Karpas-422 (cell line): ENCODE measurements at places on chromosomes 6 and 20.

DNA sequence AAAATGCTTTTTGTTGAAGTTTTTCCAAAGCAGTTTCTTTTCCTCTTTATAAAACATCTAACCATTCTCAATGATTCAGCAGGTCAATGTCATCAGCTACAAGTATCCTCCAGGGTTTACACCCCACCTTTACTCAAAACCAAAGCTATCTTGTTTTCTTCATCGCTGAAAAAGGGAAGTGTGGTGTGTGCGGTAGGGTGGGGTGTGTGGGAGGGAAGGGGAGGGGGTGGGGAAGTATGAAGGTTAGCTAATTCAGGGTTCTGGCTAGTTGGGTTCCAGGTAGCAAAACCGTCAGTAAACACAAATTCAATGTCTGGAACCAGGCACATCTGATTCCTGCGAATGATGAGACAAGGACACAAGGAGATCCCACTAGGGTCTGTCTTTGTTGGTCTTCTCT lies 189.6 kb downstream of the GJA10 start:
- peak; percentile 49 for DNase-seq

- DNase-seq: no peak
These were observed 162.4 kb upstream of the BTBD3 start for GRCh38 chr20:11755071-11755841.

GRCh38 chr6:158892266-158892665 lies 73.1 kb upstream of the EZR start:
- DNase-seq: no peak

DNA sequence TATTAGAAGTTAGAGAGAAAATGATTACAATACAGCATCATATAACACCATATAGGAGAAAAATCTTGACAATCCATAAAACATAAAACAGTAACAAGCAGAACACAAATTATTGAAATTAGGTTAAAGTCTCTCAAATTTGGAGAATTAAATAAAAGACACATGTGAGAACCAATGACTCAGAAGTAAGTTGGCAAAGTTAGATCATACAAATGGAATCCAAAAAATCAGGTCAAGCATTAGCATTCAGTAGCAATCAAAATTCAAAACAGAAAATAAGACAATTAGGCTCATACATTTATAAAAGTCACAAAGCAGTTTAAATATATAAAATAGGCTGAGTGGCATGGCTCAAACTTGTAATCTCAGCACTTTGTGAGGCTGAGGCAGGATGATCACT lies 775.6 kb downstream of the PHF3 start:
- DNase-seq: no peak

DNA sequence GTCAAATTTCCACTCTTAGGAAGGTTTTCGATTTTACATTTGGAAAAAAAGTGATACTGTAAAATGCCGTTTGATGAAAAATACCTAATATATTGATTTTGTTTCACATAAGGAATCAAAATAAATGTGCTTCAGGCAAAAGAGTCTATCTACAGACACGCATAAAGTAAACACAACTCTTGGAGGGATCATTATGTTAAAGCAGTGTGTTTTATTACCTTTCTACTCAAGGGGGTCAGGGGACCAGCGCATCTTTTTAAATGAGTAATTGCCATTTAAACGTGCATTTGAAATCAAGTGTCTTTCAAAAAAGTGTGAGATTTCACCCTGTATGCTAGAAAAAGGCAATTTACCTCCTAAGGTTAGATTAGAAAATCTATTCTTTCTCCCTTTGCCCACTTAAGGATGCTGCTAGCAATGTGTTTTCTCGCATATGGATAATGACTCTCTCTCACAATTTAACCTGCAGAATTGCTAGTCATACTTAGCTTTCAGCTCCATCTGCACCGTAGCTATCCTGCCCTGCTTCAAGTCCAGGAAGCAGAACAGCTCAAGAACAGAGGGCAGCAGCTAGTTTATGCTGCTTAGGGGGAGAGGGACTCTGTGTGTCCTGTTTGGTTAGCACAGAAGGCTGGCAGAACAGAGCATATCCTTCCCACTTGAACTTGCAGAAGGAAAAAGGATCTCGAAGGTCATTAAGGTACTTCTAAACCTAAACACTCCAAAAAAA lies 35.0 kb downstream of the NKAIN2 start:
- no peak for DNase-seq

GRCh38 chr6:138410972-138411880 lies 7.2 kb downstream of the HEBP2 start:
- no peak for DNase-seq

DNA sequence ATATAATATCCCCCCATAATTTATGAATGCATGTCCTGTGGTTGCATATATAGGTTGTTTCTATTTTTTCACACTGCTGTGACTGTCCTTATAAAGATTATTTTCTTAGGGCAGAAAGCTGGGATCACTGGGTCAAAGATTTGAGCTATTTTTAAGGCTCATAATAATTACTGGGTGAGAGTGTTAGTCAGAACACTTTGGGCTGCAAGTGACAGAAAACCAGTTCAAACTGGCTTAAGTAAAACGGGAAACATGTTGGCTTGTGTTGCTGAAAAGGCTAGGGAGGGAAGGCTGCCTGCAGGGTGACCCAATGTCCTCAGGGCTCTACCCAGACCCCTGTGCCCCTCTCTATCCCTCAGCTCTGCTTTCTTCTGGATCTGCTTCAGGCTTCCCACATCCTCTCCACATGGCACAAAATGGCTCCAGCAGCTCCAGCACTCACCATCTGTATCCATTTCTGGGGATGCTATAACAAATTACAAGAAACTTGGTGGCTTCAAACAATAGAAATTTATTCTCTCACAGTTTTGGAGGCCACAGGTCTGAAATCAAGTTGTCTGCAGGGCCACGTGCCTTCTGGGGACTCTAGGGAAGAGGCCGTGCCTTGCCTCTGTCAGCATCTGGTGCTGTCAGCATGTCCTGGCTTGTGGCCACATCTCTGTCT lies 33.1 kb upstream of the MLN start:
- no peak for DNase-seq

- DNase-seq: peak; percentile 86
These were observed 71.2 kb downstream of the RAMACL start for GRCh38 chr6:166515072-166515810.

DNA sequence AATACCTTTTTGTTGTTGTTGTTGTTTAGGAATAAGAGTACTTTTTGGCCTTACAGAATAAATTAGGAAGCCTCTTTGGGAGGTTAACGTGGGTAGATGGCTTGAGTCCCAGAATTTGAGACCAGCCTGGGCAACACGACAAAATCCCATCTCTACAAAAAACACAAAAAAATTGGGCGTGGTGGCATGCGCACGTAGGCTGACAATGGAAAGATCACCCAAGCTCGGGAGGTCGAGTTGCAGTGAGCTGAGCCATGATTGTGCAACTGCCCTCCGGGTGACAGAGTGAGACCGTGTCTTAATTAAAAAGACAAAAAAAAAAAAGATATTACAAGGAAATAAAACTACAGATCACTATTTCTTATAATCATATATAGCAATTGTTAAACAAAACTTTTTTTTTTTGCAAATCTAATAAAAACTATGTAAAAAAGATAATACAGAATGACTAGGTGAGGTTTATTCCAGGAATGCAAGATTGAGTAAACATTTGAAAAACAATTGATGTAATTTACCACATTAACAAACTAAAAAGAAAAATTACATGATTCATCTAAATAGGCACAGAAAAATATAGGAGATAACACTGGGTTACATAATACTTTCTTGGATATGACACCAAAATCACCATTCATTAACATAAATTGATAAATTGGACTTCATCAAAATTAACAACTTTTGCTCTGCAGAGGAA lies 43.6 kb upstream of the ASCC3 start:
- no peak for DNase-seq
